ENCODE measurements at places on chromosomes 4 and X.

GRCh38 chr4:23135792-23136645 lies 443.3 kb downstream of the GBA3 start:
- no peak for DNase-seq

DNA sequence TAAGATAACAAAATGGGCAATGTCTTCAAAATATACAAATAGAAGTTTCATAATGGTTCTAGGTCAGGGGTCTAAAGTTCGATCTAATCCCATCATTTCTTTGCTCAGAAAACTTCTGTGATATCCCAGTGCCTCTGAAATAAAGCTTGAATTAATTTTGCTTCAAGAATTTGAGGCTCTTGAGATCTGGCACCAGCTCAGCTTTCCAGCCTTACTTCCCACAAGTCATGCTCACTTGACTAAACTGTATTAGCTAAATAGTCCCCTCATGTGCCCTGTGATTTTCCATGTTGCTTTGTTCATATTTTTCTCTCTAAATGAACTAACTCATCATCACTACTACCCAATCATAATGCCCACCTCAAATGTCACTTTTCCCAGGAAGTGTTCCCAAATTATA lies 50.8 kb upstream of the MBNL3 start:
- DNase-seq: no peak

DNA sequence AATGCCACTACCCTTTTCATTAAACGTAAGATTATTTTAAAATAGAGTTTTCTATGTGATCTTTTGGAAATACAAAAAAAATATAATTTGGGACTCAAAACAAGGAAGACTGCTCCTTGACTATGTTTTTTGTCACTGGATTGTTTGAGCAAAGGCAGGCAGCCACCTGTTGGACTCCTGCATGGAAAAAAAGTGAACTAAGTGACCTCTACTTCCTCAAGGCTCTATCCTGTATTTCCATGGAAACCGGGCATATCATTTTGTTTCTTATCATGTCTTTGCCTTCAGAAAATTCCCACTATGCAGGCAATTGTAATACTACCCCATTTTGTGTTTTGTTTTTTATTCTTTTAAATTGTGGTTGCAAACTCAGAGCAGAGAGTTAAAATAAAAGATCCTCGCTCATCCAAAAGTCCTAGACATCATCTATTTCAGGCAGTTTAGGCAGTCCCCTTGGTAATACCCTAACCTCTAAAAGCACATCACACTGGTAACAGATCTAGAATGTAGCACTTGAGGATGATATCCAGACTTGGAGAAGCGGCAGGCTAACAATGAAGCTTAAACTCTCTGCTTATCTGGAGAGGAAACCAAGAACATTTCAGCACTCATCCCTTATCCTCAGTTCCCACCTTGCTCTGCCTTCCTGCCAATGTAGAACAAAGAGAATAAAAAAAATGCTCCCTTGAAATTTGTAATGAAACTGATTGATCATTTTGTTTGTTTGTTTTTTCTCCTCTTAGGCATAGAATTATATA lies 165.7 kb downstream of the BANK1 start:
- DNase-seq: no peak

DNA sequence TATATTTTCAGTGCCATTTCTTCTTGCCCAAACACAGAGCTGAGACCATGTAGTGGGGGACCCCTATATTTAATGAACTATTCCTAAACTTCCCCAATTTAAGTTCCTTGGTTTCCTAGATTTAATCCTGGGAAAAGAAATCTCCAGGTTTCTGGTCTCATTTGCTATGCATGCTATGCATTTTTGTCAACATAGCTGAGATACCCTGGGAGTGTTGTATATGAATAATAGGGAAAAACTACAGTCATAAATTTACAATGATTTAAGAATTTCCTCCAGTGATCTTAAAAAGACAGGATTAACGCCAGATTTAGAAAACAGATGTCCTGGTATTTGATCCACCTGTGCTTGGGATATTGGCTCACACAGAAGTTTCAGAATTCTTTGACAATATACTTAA lies 136.8 kb upstream of the RAPGEF2 start:
- DNase-seq: no peak

DNA sequence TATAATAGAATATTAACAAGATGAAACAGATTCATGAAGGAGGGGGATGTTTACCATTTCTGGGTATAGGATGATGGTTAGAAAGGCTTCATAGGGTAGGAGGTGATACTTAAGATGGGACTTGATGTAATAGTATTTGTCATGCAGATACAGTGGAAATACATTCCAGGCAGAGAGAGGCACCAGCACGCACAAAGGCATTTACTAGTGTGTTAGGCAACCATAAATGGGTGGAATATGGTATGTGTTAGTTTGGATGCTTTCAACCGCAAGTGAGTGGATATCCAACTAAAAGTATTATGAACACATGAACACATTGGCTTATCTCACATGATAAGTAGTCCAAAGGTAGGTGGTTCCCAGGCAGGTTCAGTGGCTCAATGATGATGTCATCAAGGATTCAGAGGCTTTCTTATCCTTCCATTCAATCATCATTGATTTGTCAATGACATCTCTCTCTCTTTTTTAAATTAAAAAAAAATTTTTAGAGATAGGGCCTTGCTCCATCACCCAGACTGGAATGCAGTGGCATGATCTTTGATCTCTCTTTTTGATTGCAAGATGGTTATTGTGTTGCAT lies 12.7 kb upstream of the STARD8 start:
- DNase-seq: no peak
